T-cell (primary cell): ENCODE measurements at places on chromosomes 13 and 19. TPM values are rescaled to one million over a fixed set of nuclear protein-coding genes. Genes with fewer than 3 reads are reported as not detected.

The LILRB1 gene
- total RNA-seq, result 3.6 TPM

The ICAM4 gene
- 0.76 TPM for total RNA-seq

The IGLON5 gene
- total RNA-seq, result not detected

The NXNL1 gene
- total RNA-seq, result not detected

The LRRC25 gene
- 0.16 TPM for total RNA-seq

The NRTN gene
- total RNA-seq, result 1.6 TPM

DNA sequence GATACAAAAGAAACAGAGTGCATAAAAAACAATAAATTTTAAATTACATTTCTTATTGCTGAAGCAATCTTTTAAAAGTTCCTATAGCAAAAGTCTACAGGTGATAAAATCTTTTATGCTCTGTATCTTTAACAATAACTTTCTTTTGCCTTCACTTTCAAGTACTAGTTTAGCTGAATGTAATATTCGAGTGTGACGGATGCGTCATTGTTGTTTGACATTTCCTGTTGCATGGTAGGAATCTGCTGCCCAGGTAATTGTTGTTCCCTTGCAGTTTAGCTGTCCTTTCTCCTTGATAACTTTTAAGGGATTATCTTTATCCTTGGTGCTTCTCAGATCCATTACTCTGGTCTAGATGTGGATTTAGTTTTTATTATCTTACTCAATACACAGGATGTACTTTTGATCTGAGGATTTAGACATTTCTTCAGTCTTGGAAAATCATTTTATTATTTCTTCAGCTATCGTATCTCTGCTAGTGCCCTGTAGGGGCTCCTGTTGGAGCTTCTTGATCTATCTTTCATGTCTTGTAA lies 2.1 kb upstream of the CPB2 start:
- DNase-seq, result no peak
- H3K4me3 ChIP-seq, result no peak overlapping the region
- no peaks in the 10 kb centered on the region for H3K36me3 ChIP-seq
- H3K27ac ChIP-seq, result no peak overlapping the region
- no peaks in the 10 kb centered on the region for H3K27me3 ChIP-seq
- no peaks in the 10 kb centered on the region for H3K4me1 ChIP-seq

- H3K27me3 ChIP-seq, result no peaks in the 10 kb centered on the region
- H3K36me3 ChIP-seq, result no peaks in the 10 kb centered on the region
- no peaks in the 10 kb centered on the region for H3K4me1 ChIP-seq
- no peak for DNase-seq
- H3K4me3 ChIP-seq, result no peak overlapping the region
- no peak overlapping the region for H3K27ac ChIP-seq
These were observed 848.1 kb downstream of the SLITRK6 start for GRCh38 chr13:84951128-84951527.

DNA sequence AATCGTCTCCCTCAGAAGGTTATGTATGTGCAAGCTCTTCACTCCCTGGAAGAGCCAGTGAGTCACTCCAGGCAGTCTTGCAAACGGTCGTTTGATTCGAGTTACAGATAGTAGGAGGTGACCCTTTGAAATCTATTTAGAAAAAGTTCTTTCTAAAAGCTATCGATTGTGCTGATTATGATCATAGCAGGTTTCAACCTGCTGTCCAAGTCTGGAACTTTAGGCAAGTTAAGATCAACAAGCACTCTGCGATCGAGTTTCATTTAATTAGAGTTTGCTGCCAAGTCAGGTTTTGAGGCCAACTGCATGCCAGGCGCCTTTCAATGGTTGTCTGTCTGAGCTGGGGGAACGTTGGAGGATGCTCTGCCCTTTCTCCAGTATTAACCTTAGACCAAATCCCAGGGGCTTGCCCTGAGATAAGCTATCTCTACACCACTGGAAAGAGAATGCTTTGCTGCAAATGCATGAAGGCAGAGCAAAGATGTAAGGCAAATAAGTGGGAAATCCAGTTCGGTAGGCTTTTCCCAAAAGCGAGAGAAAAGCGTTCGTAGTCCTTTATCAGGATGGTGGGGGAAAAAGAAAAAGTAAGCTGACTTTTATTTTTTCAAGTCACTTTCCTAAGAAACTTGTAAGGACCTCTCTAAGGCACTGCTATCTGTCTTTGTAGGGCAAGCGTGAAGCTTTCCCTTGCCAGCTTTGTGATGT lies 287.5 kb downstream of the ATP8A2 start:
- no peaks in the 10 kb centered on the region for H3K36me3 ChIP-seq
- no peaks in the 10 kb centered on the region for H3K27me3 ChIP-seq
- DNase-seq, result no peak
- H3K4me1 ChIP-seq, result no peaks in the 10 kb centered on the region
- H3K4me3 ChIP-seq, result no peak overlapping the region
- H3K27ac ChIP-seq, result no peak overlapping the region

- no peak overlapping the region for H3K4me3 ChIP-seq
These were observed 29.8 kb downstream of the KL start for GRCh38 chr13:33045851-33046592.
